BE2C (cell line): ENCODE measurements at places on chromosomes 11 and 22.
A peak's percentile ranks its signal among the peaks of the same experiment; 100 is the strongest.

DNA sequence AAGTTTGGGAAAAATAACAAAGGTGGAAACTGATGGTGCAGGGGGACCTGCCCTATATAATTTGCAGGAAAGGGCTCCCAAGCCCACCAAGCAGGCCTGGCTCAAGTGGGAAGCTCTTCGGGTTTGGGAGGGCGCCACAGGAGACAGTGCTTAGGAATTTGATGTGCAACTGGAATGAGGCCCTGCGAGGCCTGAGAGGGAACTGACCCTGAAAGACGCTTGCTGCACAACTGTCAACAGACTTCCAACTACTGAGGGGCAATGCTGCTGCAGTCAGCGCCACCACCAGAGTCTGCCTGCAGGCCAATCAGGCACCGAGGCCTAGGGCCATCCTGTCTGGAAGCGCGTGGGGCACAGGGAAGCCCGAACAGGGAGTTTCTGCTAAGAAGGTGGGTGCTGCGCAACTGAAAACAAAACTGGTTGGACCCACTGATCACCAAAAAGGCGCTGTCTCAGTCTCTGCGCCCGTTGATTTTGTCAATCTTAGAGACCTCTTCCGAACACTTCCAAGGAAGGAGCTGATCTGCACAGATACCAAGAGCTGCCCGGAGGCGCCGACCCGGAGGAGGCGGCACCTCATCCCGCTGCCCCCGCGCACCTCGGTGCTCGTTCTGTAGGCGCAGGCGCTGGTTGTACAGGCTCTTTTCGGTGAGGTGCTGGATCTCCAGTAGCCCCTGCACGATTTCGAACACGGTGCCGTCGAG lies 667 bp downstream of the DGCR6L start:
- DNase-seq: peak; percentile 45

- no peak for DNase-seq
Observed at GRCh38 chr22:33932997-33933396, 12.7 kb upstream of the LARGE1 start.

DNA sequence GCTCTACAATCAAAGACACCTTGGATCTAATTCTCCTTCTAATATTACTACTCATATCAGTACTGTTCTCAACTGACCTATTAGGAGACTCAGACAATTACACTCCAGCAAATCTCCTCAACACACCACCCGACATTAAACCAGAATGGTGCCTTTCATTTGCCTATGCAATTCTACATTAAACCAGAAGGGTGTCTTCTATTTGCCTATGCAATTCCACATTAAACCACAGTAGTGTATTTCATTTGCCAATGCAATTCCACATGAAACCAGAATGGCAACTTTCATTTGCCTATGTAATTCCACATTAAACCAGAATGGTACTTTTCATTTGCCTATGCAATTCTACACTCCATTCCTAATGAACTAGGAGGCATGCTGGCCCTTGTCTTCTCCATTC lies 15.3 kb upstream of the APOL3 start:
- DNase-seq: no peak

- DNase-seq: no peak
Observed at GRCh38 chr22:25779890-25780289, 37.9 kb downstream of the MYO18B start.

DNA sequence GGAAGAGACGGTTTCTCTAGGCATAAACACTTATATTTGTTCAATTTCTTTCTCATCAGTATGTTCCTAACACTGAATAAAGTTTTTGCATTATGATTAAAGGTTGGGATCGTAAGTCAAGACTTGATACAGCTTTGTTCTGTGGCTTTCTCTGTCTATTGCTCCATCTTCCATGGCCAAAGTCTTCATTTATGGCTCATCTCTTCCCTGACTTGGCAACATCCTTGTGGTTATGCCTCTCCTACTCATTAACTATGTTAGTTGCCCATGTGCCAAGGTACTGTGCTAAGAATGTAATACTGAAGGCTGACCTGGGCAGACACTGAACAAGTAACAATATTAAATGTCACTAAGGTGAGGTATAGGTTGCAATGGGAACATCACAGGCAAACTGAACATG lies 1.6 kb upstream of the ACCSL start:
- no peak for DNase-seq

- DNase-seq: no peak
Observed at GRCh38 chr22:26646158-26646557, 11.2 kb upstream of the MIAT start.

DNA sequence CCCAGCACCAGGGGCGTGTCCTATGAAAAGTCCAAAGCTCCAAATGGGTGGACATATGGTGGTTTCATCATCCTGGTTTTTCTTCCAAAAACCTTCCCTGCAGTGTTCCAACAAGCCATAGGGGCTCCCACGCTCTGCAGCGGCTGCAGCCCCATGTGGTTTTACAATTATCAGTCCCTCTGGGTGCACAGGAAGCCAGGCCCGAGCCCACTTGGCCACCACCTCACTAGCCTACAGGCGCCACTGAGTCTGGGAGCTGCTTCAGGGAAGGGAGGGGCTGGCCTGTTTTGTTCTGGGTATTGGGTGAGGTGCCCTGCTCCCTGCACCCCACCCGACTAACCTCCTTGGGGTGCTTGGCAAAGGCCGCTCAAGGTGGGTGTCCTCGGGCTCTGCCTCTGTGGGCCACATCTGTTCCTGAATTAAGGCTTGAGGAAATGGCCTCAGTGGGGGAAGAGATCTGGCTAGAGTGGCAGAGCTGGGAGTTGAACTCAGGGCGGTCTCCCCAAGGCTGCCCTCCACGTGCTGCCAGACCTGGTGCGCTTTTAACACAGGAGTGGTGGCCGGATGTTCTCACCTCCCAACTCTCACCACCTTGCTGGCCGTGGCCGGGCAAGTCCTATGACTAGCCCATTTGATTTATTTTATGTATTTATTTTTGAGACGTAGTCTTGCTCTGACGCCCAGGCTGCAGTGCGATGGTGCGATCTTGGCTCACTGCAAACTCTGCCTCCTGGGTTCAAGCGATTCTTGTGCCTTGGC lies 5.3 kb upstream of the CDC42BPG start:
- DNase-seq: no peak

- DNase-seq: peak; percentile 62
Observed at GRCh38 chr22:17119481-17120202, 1.5 kb downstream of the TMEM121B start.

DNA sequence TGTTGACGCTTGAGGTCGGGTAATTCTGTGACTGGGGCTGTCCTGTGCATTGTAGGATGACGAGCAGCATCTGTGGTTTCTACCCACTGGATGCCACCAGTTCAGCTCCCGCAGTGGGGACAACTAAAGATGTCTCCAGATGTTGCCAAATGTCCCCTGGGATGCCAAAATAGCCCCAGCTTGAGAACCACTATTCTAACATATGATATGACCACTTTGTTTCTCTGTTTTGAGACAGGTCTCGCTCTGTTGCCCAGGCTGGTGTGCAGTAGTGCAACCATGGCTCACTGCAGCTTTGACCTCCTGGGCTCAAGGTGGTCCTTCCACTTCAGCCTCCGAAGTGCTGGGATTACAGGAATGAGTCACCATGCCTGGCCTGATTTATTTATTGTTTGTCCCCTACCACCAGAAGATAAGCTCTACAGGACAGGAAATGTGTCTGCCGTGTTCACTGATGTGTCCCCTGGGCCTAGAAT lies 4.4 kb upstream of the MEN1 start:
- DNase-seq: no peak

DNA sequence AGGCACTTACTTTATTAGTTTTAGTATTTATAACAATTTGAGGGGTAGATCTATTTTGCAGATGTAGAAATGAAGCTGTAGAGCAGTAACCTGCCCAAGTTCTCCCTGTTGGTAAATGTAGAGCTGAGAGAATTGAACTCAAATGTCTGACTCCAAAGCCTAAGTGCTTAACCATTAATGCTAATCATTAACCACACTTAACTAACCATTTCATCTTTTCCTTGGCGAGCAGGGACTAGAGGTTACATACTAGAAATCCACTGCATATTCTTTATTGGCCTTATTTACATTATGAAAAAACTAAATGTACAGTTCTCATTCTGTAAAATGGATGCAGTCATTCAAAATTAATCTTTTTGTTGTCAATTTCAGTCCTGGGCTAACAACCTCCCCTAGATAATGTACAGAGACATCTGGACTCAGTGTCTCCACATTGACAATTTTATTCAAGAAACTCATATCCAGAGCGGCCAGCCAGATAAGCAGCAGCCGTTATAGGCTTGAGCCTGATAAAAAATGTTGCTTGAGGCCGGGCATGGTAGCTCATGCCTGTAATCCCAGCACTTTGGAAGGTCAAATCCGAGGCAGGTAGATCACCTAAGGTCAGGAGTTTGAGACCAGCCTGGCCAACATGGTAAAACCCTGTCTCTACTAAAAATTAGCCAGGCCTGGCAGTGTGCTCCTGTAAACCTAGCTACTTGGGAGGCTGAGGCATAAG lies 76.7 kb upstream of the PICALM start:
- no peak for DNase-seq

DNA sequence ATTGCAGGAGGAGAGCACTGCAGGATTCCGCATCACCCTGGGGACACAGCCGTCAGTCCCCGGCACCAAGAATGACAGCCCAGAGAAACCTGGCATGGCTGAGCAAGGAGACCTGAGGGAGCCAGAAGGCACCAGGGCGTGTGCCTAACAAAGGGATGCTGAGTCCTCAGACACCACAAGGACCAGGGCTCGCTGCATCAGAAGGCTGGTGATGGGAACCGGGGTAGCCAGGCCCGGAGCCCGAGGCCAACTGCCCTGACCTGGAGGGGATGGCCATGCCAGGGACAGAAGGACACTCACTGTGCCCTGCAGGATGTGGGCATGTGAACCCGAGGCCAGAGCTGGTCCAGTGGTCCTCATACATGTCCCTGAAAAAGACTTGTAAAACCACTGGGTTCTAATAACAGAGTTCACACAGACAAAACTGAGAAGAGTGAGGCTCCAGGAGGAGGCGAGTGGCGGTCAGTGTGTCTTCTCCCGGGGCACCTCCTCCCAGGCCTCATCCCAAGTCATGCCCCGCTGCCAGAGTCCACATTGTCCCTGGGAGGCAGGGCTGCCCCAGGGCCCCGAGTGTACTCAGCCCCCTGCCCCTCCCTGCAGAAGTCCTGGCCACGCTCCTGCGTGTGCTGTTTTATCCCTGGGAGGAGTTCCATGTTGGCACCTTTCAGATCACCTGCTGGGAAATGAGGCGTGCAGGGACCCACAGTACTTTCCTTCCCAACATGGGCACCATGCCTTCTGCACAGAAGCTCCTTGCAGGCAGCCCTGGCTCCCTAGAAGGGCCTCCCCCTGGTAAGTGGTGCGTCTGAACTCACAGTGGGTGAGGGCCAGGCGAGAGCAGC lies 42.5 kb downstream of the TBX1 start:
- no peak for DNase-seq

GRCh38 chr11:115656669-115657068 lies 152.5 kb upstream of the CADM1 start:
- no peak for DNase-seq

- DNase-seq: no peak
Observed at GRCh38 chr11:4375431-4376140, 7.4 kb upstream of the OR52B4 start.

- peak; percentile 8 for DNase-seq
Observed at GRCh38 chr11:91023731-91024130, 800.9 kb upstream of the CHORDC1 start.

GRCh38 chr11:88819616-88820015 lies 246.2 kb downstream of the GRM5 start:
- DNase-seq: no peak

DNA sequence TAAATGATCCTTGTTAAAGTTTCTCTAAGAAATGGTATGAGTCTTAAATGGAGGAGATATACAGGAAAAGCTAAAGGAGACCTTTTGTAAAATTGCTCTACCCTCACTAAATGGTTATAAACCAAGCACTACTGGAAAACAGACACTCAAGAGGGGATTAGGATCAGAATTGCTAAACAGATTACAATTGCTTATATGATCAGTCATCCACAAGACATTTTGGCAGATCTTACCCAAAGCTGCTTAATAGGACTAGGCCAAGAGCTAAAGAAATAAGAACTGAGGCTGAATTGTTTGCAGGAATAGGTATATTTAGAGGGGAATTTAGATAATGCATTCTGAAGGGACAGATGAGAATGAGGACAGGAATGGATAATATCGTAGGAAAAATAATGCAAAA lies 9.5 kb downstream of the HARBI1 start:
- DNase-seq: no peak

- no peak for DNase-seq
Observed at GRCh38 chr22:49828599-49828965, 909 bp upstream of the BRD1 start.

GRCh38 chr11:72314600-72315392 lies 70.8 kb upstream of the PHOX2A start:
- no peak for DNase-seq

DNA sequence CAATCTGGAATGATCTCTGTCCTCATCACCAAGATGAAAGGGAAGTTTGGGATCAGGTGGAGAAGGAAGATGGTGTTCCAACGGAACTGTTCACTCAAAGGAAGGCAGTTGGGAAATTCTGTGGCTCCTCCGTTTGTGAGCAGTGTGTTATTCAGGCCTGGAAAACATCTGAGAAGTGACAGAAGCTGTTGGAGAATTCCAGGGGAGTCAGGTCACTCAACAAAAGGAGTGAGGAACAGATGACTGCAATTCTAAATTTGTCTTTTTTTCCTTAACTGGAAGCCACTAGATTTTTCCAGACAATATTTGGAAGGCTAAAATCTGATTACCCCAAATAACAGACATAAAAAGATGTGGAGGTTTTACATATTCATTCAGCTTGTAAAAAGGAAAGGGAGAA lies 107.8 kb downstream of the CD44 start:
- DNase-seq: no peak

GRCh38 chr11:32953700-32954099 lies 61.1 kb downstream of the QSER1 start:
- no peak for DNase-seq

DNA sequence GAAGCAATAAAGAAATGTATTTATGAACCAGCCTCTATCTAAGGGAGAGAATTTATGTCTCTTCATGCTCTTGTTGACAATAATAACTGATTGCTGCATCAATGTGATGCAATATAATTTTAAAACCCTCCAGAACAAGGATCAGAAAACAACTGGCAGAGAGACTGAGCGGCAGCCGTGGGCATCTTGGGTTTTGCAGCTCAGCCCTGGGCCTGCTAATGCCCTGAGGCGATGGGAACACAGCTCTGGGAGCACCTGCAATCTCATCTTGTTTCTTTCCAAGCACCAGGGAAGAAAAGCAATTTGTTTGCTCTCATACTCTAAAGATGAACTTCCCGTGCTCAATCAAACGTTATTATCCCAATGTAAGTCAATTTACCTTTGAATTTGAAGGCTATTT lies 245.7 kb downstream of the ST3GAL4 start:
- DNase-seq: no peak

GRCh38 chr11:729492-730074 lies 17.7 kb upstream of the TALDO1 start:
- no peak for DNase-seq
